SIG-M5 (cell line): ENCODE measurements at places on chromosomes 7 and 10.

- DNase-seq: no peak
Observed at GRCh38 chr10:70232155-70232858, 922 bp downstream of the PPA1 start.

- DNase-seq: no peak
Observed at GRCh38 chr10:131834152-131834810, 66.5 kb upstream of the PPP2R2D start.

GRCh38 chr10:101140084-101140949, 9.2 kb downstream of the TLX1 start:
- DNase-seq: no peak

- no peak for DNase-seq
Observed at GRCh38 chr7:92064438-92065029, 69.7 kb downstream of the CYP51A1 start.

DNA sequence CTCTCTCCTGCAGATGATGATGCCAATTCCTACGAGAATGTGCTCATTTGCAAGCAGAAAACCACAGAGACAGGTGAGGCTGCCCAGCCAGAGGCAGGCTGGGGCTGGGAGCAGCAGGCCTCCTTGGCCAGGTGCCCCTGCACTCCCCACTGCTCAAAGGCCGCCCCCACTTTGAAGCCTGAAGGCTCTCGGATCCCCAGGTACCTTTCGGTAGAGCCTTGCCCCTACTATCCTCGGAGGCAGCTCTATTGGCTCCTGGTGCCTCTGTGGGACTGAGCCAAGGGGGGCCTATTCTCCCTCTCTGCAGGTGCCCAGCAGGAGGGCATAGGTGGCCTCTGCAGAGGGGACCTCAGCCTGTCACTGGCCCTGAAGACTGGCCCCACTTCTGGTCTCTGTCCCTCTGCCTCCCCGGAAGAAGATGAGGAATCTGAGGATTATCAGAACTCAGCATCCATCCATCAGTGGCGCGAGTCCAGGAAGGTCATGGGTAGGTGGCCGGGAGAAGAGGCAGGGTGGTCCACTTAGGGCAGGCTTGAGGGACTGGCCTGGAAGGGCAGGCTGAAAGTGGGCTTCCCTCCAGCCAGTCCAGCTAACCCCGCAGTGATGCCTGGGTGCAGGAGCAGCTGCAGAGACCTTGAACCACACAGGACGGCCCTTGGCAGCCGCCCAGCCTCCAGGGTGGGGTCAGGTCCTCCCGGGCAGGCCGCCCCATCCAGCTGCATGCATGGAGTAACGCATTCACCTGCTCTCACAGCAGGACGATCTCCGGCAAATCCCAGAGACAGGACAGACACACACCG, 14.1 kb downstream of the LAT2 start:
- no peak for DNase-seq

- DNase-seq: no peak
Observed at GRCh38 chr7:11120068-11120664, 146.5 kb downstream of the PHF14 start.

DNA sequence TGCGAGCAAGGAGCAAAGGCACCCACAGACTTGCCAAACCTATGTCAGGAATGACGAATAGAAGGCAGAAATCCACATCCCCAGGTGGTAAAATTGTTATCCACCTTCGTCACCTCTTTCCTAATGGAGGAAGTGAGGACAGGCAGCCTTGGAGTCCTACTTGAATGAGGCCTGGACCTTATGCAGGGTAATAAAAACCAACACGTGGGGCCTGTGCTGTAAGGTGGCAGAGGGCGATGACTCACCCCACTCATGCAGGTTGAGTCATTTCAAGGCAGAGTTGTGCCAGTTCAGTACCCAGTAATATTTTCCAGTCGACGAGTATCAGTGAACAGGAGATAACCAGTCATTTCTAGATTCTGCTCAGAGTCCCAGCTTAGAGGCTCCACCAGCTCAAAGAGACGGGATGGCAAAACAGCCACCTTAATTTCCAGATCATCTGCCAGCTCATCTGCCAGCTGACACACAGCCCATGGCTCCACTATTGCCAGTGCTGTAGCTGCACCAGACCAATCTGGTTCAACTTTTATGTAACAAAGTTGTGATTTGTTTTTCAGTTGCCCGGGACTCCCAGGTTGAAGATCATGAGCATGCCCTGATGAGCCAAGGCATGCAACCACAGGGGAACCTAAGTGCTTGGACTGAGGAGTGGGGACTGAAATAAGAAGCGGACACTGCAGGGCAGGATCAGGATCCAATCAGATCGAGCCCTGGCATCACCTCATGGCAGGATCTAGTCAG, 176.2 kb upstream of the ITGB1 start:
- DNase-seq: no peak
